ENCODE measurements at places on chromosomes 2 and 18. TPM values are rescaled to one million over a fixed set of nuclear protein-coding genes. Genes with fewer than 3 reads are reported as not detected.

DNA sequence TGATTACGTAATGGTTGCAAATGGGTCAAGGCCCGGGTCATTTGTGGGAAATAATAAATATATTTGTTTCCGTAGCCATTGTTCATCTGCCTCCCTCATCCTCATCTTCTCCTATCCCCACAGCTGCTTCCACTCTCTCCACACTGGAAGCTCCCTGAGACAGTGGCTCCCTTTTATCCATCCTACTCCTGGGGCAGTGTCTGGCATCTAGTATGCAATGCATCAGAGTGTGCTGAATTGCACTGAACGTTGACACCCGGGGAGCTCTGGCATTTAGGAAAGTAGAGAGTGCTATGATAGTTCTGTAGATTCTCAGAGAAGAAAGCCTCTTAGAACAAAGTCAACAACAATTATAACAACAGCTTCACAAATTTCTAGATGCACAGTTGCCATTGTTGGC, 45.5 kb upstream of the NAB1 start:
- H3K36me3 ChIP-seq: no peaks in the 10 kb centered on the region
- H3K4me1 ChIP-seq: peaks cover 5% of the 10 kb centered on the region
- no peaks in the 10 kb centered on the region for H3K27me3 ChIP-seq
- DNase-seq: no peak

DNA sequence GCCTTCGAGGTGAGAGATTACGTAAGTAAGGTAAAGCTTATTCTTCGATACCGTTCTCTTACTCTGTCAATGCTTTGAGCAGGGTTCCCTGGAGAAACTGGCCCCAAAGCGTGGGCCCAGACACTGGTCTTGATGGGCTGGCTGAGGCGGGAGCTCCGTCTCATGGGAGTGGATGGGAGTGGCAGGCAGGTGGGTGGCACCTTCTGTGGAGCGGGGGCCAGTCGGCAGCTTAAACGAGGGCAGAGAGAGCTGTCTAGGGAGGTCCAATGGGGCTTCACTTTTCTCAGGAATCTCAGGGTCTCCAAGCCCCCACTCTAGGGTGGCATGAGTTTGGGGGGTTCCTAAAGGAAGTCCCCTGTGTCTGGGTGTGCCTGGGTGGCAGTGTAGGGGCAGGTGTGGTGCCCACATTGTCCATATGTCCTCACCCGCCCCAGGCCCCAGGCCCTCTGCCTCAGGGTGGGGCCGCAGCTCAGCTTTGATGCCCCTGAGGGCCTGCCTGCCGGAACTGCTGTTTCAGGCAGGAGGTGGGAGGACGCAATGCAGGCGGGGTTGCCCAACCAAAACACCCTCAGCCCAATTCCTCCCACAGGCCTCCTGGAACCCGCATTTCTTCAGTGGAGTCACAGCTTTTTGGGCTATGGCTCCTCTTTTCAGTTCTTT, 32.5 kb upstream of the FOSL2 start:
- peaks cover 24% of the 10 kb centered on the region for H3K4me1 ChIP-seq
- no peak for DNase-seq
- no peaks in the 10 kb centered on the region for H3K27me3 ChIP-seq
- no peak overlapping the region for H3K4me3 ChIP-seq

GRCh38 chr18:62856294-62856693, 141.0 kb downstream of the PHLPP1 start:
- H3K4me3 ChIP-seq: no peak overlapping the region
- H3K27me3 ChIP-seq: no peaks in the 10 kb centered on the region
- H3K36me3 ChIP-seq: no peaks in the 10 kb centered on the region

GRCh38 chr2:163253621-163254285, 415.2 kb upstream of the KCNH7 start:
- no peak for DNase-seq
- H3K36me3 ChIP-seq: no peaks in the 10 kb centered on the region
- H3K27ac ChIP-seq: no peak overlapping the region
- no peaks in the 10 kb centered on the region for H3K4me1 ChIP-seq

DNA sequence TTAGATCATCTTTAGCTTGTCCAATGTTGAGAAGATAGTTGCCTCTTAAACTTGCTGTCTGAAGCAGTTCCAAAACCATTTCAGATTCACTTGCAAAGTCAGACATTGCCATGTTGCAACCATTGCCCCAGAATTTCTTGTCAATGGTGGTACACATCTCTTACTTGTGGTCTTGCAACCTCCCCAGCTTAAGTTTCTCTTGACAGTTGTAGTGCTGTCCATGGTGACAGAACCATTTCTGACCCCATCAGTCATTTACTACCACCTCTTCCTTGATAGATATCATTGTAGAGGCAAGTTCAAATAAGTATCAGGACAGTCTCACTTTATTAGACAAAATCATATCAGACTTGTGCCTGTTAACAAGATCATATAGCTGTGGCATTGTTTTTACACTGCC, 407.2 kb upstream of the HNRNPA3 start:
- H3K4me1 ChIP-seq: no peaks in the 10 kb centered on the region
- H3K4me3 ChIP-seq: no peak overlapping the region
- DNase-seq: no peak
- H3K27ac ChIP-seq: no peak overlapping the region
- no peaks in the 10 kb centered on the region for H3K36me3 ChIP-seq
- no peaks in the 10 kb centered on the region for H3K27me3 ChIP-seq

SIX3 gene
- total RNA-seq: not detected

KLHL30 gene
- total RNA-seq: 27.5 TPM

STPG4 gene
- not detected for total RNA-seq

Data from heart right ventricle (tissue), 16 donors.